ENCODE measurements at places on chromosomes 1 and 21. TPM values are rescaled to one million over a fixed set of nuclear protein-coding genes. Genes with fewer than 3 reads are reported as not detected.

DNA sequence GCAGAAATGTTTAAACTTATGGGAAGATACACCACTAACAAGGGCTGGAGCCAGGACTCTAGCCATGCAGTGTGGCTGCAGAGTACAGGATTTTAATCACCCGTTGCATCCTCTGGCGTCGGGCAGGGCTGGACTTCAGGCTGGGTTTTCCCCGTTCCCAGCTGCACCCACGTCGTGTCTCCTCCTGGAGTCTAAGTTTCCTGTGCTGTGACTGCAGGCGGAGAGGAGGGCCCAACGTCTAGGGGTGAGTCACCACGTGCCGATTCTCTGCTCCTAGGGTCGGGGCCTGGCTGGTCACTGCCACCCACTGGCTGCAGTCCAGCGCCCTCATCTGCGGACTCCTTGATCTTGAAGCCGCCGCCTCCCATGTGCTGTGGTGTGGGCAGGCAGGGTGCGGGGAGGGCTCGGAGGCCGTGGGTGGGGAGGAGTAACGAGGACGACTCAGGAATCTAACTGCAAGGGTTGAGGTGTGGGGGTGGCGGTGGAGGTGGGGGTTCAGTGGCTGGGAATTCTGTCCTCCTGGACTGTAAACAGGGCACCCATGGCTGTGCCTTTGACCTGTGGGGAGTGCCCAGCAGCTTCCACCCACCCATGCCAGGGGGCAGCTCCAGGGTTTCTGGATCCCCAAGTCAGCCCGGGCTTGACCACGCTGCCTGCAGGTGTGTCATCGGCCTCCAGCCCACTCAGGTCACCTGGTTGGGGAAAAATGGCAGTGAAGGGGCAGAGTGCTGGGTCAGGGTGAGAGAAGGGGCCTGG is 77.8 kb downstream of the ALPL start:
- peaks cover 17% of the 10 kb centered on the region for H3K27me3 ChIP-seq
- peak; percentile 84 for DNase-seq
- H3K27ac ChIP-seq = no peak overlapping the region
- H3K36me3 ChIP-seq = no peaks in the 10 kb centered on the region
- peaks cover 22% of the 10 kb centered on the region for H3K4me1 ChIP-seq

DNA sequence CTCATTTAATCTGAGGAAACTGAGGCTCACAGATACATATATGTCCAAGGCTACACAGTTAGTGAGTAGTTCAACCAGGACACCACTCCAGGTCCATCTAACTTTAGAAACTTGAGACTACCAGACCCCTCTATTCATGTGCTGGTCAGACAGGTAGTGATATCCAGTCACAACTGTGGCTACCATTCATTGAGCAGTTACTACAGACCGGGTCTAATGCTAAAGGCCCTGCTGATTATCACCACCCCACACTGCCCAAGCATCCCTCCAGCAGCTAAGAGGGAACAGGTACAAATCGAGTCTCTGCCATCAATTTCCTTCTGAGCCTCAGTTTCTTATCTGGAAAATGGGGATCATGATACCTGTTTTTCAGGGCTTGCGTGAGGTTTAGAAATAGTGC is 5.3 kb downstream of the HPCA start:
- peaks cover 61% of the 10 kb centered on the region for H3K27me3 ChIP-seq
- H3K27ac ChIP-seq = no peak overlapping the region
- H3K4me1 ChIP-seq = peaks cover 9% of the 10 kb centered on the region

- H3K36me3 ChIP-seq = no peaks in the 10 kb centered on the region
- H3K4me1 ChIP-seq = peaks cover 4% of the 10 kb centered on the region
- no peak for DNase-seq
- no peaks in the 10 kb centered on the region for H3K27me3 ChIP-seq
Observed at GRCh38 chr1:22809783-22810182, 99.1 kb downstream of the EPHB2 start.

DNA sequence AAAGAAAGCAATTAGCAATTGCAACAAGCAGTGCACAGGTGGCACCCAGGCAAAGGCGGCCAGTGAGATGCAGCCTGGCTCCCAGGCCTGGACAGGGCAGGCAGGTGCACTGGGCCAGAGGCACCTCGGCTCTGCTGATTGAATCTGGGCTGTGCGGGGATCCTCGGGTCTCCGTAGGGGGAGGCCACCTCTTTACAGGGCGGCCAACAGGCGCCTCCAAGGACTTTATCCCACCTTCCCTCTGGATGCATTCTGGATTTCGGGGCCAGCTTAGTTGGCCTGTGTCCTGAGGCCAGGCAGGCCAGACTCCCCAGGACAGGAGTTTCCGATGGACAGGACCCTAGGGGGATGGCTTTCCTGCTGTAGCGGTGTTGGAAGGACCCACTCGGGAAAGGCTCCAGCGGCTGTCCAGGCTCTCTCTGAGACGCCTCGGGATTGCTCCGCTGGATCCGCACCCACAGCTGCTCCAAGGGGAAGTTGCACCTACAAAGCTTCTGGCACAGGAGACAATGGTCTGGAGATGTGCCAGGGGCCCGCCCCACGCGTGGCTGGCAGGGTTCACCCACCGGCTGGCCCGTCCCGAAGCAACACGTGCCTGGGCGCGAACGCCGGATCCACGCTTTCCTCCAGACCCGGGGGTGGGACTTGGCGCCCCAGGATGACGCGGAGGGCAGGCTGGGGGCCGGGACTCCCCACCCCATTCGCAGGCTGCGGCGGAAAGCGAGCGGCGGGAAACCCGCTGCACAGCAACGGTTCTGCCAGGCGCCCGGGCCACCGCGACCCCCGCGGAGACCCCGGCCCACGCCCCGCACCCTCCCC is 810 bp downstream of the SLC19A1 start:
- peak overlapping the region; percentile 59 for H3K4me3 ChIP-seq
- peak; percentile 91 for DNase-seq
- peaks cover 16% of the 10 kb centered on the region for H3K4me1 ChIP-seq
- H3K27me3 ChIP-seq = no peaks in the 10 kb centered on the region
- peak overlapping the region; percentile 64 for H3K27ac ChIP-seq

DNA sequence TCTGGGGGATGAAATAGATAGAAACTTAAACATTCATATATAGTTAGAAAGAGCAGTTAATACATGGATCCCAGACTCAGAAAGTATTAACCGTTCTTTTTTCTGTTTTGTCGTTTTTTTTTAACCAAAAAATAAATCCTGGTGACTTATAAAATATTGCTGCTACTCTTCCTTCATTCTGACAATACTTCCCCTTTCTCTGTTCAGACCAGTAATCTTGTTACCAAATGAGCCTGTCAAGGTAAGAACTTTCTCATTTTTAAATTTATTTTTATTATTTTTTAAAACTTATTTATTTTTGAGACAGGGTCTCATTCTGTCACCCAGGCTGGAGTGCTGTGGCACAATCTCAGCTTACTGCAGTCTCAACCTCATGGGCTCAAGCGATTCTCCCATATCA is 13.7 kb downstream of the PTPN22 start:
- DNase-seq = no peak
- H3K4me3 ChIP-seq = no peak overlapping the region
- no peaks in the 10 kb centered on the region for H3K27me3 ChIP-seq
- H3K4me1 ChIP-seq = peaks cover 21% of the 10 kb centered on the region

GRCh38 chr1:206572835-206573234 is 39.4 kb downstream of the EIF2D start:
- H3K27ac ChIP-seq = no peak overlapping the region
- no peaks in the 10 kb centered on the region for H3K36me3 ChIP-seq
- H3K27me3 ChIP-seq = no peaks in the 10 kb centered on the region
- no peak overlapping the region for H3K4me3 ChIP-seq

GRCh38 chr1:91582431-91582921 is 81.8 kb downstream of the CDC7 start:
- H3K4me1 ChIP-seq = peaks cover 27% of the 10 kb centered on the region
- no peak for DNase-seq
- no peak overlapping the region for H3K4me3 ChIP-seq

DNA sequence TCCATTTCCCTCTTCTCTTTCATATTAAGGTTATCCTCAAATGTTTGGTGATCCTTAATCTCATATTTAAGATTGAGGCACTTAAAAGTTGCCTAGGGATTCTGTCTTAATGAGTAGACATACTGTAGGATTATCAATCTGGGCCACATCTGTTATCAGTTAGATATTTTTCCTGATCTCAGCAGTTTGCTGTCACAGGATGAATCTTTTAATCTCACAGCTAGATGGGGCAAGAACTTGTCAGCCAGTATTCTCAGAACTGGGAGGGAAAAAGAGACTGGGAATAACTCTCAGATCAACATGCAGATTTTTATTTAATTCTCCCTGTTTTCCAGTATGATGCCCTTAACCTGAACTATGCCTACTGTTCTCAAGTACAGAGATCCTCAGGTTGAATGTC is 14.0 kb downstream of the ZNF644 start:
- no peaks in the 10 kb centered on the region for H3K27me3 ChIP-seq
- no peak overlapping the region for H3K4me3 ChIP-seq
- H3K4me1 ChIP-seq = peaks cover 40% of the 10 kb centered on the region
- H3K36me3 ChIP-seq = no peaks in the 10 kb centered on the region

Gene PLEKHO1
- total RNA-seq = 41.6 TPM

Gene UBXN10
- 7.8 TPM for total RNA-seq

Gene KIFAP3
- total RNA-seq = 21.4 TPM

Gene POGK
- total RNA-seq = 58.2 TPM
